ENCODE measurements at places on chromosomes 12 and 14.

GRCh38 chr14:26729851-26730250 lies 132.0 kb upstream of the NOVA1 start:
- no peak for DNase-seq

DNA sequence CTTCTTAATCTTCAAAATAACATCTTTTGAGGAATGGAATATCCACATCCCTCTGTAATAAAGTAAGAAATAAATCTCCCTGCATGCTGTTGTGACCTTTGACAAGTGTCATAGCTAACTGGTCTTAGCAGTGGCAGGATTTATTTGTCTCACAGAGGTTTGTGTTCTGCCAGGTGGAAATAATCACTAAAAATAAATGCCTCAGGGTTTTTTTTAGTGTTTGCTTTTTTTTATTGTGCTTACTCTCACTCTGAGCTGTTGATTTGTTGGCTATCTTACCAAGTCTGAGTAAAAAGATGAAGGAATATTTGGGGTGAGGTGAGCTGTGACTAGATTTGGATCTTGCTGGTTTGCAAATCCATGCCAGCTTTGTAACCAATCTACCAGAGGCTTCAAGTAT lies 285.4 kb downstream of the ALG10B start:
- no peak for DNase-seq

DNA sequence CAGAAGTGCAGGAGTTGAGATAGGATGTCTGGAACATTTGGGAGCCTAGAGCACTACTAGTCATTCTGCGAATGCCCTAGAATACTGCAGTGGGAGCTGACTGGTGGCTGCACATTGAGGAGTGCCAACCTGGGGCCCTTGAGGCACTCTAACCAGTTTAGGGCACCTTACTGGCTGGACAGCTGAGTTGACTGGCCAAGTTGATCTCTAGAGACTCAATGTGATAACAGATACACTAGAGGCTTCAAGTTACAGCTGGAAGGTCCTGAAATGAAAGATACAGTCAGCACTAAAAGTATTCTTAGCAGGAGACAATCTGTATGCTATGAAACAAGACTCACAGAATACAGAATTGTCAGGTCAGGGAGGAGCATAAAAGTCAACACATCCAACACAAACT lies 8.0 kb downstream of the SLC8A3 start:
- no peak for DNase-seq

- DNase-seq: peak; percentile 33
Observed at GRCh38 chr12:41189395-41190251, 1.5 kb downstream of the PDZRN4 start.

- DNase-seq: no peak
Observed at GRCh38 chr12:113328368-113328889, 6.5 kb downstream of the SLC8B1 start.

- no peak for DNase-seq
Observed at GRCh38 chr12:128727999-128728398, 95.8 kb downstream of the SLC15A4 start.

DNA sequence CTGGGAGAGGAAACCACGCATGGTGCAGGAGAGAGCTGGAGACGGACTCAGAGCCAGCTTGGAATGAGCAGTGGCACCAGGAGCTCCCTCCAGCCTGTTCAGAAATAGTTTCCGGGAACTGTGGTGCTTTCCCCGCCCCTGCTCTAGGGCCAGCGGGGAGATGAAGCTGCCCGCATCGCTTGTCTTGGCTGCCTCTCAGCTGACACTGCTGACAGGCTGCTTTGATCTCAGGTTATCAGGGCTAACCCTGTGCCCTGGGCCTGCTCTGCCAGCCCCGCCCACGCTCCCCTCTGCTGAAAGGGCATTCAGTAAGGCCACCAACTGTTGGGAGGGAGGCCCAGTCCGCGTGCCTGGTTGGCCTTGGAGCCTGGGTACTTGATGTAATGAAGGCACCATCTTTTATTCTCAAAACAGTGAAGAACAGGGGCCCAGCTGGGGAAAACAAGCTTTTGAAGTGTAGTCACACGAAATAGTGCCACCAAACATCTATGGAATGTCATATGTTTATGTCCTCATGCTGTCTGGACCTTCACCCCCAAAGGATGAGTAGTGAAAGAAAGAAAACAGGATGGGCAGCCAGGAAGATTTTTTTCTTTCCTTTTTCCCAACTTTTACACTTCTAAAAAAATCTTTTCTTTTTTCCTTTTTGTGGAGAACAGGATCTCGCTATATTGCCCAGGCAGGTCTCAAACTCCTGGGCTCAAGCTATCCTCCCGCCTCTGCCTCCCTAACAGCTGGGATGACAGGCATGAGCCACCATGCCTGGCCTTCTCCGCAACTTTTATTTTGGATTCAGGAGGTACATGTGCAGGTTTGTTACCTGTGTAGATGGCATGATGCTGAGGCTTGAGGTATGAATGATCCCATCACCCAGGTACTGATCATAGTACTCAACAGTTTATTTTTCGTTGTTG lies 115.9 kb upstream of the TBX3 start:
- no peak for DNase-seq

GRCh38 chr14:103516426-103517173 lies 6.0 kb downstream of the CKB start:
- DNase-seq: no peak

DNA sequence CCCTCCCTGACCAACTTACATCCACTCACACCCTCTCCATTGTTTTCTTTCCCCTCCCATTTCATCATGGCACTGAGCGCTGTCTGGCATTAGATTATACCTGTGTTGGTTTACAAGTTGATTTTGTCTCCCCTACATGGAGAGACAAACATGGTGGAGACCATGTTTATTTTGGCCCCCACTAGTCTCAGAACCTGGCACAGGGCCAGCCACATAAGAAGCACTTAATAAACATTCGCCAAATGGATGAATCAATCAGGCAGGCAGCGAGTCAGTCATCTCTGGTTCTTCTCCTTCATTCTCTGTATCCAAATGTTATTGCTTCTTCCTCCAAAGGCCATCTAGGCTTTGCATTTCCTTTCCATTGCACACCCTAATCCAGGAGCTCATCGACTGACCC lies 177.4 kb downstream of the DPF3 start:
- no peak for DNase-seq

GRCh38 chr14:106010783-106011182 lies 484.4 kb downstream of the TMEM121 start:
- no peak for DNase-seq

DNA sequence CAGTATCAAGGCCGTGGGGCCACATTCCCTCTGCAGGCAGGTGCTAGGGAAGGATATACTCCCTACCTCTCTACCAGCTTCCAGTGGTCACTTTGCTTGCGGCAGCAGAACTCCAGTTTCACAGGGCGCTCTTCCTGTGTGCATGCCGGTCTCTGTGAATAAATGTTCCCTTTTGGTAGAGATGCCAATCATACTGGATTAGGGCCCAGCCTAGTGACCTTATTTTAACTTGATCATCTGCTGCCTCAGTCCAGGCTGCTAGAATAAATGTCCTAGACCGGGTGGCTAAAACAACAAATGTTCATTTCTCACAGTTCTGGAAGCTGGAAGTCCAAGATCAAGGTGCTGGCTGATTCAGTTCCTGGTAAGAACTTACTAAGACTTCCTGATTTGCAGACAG lies 198.8 kb upstream of the TMEM132C start:
- no peak for DNase-seq

- no peak for DNase-seq
Observed at GRCh38 chr12:46926526-46926925, 100.7 kb upstream of the SLC38A4 start.

GRCh38 chr14:86788224-86788623 lies 1204.8 kb downstream of the GALC start:
- DNase-seq: no peak

DNA sequence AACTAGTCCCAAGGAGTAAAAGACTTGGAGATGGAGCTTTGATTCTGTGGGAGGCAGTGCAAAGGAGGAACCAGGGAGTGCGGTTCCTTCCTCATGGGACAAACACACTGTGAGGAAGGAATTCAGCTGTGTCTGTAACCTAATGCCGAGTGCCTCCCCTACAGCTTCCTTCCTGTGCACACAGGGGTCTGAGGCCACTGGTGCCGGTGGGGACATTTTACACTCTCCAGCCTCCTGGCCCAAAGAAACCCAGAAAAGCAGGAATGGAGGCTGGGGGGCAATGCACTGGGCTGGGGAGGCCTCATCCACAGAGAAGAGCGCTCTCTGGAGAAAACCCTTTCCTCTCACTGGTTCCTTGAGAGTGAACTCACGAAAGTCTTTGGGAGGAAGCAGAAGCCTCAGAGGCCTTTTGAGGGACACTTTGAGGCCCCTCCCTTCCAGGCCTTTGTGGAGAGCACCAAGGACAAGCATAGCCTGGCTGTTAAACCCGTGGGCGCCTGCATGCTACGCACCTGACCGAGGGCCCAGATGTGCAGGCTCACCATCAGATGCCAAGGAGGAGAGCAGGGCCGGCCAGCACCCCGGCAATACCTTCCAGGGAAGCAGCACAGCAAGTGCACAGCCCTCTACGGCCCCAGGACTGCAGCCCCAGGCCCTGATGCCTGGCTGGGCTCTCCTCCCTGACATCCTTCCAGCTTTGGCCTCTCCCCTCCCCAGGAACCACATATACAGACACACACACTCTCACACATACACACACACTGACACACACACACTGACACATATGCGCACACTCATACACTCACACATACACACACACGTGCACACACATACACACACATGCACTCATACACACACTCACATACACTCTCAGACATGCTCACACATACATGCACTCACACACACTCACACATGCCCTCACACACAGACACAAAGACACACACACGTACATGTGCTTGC lies 52.0 kb downstream of the NFKBIA start:
- DNase-seq: no peak

- no peak for DNase-seq
Observed at GRCh38 chr14:62133776-62134550, 371.7 kb downstream of the SNAPC1 start.

DNA sequence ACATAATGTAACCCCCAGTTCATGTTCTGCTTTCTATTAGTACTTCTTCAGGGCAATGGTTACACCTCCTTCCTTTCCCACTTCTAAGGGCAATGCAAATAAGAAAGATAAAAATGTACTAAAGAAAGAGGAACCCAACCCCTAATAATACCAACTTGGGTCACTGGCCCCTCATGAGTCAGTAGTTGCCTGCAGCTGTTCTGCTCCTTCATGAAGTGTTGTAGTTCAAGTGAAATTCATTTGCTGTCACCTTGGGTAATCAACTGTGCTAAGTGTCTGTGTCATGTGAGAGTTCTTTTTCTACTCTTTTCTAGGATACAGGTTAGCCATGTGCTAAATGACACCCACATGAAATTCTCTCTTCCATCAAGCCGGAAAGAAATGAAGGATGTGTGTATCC lies 91.8 kb downstream of the PLXNC1 start:
- DNase-seq: no peak
